ENCODE measurements at places on chromosomes 7 and 10.

DNA sequence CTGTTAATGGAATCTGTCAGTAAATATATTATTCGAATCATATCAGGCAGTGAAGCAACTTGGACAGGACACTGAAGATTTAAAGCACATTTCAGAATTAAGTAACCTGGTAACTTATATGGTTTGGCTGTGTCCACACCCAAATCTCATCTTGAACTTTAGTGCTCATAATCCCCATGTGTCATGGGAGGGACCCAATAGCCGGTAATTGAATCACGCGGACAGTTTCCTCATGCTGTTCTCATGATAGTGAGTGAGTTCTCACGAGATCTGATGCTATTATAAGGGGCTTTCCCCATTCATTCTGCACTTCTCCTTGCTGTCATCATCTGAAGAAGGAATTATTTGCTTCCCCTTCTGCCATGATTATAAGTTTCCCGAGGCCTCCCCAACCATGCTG is 83.2 kb upstream of the COL1A2 start:
- DNase-seq, result no peak

DNA sequence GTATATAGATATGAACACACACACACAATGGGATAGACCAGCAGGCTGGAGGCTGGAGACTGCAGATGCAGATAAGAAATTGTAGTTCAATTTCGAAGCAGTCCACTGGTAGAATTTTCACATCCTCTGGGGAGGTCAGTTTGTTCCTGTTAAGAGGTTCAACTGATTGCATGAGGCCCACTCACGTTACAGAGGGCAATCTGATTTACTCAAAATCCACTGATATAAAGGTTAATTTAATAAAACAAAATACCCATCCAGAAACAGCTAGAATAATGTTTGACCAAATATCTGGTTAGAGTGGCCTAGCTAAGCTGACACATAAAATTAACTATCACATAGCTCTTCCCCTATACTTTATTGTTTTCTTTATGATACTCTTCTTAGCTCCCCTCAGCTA is 162.9 kb upstream of the SMIM30 start:
- DNase-seq, result no peak

GRCh38 chr7:72182036-72182435 is 230.1 kb downstream of the CALN1 start:
- DNase-seq, result no peak

DNA sequence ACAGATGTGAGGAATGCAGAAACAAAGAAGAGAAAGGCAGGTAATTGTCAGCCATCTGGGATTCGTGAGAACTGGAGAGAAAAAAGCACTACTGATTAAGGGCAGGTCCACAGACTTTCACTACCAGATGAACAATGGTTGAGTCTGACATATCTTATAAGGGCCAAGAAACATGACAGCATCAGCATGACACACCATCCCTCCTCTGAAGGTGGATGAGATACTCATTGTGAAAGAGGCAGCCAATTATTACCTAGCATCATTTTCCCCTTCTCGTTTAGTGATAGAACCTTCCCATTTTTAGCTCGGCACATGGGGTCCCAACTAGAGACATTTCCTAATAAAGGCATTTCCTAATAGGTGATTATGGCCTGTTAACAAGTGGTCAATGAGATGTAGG is 19.2 kb upstream of the MET start:
- DNase-seq, result no peak

GRCh38 chr7:143042159-143042789 is 9.9 kb upstream of the OR6V1 start:
- no peak for DNase-seq

- DNase-seq, result no peak
Measured at GRCh38 chr10:19426034-19426433, 377.4 kb downstream of the MALRD1 start.

DNA sequence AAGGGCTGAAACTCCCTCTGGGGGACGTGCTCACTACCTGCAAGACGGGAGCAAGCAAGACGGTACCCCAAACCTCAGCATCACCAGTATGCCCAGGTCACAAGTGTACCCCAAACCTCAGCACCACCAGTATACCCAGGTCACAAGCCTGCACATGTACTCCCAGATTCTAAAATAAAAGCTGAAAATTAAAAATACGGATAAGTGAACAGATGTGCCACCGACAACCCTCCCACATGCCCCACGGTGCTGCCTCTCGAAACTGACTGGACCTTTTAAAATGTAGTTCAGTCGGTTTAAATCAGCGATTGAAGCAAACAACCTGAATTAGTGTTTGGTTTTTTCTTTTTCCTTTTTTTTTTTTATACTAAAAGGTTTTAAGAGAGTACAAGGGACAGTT is 566.5 kb downstream of the DNAJB6 start:
- DNase-seq, result no peak

DNA sequence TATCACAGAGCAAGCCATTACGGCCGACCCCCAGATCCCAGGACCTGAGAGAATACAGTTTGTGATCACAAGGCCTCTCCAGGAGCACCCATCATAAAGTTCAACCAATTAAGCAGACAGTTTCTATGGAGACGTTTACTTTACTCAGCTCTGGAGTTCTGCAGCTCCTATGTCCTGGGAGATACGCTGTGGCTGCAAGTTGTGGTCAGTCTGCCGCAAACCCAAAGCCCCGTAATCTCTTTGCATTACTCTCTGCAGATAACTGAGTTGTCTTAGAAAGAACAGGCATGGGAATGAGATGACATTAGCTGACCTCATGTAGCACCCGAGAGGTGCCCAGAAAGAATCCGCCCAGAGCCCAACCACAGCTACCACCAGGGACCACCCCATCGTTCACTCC is 305.1 kb downstream of the FGFR2 start:
- DNase-seq, result no peak

- DNase-seq, result no peak
Measured at GRCh38 chr10:121994429-121994941, 5.5 kb downstream of the TACC2 start.

DNA sequence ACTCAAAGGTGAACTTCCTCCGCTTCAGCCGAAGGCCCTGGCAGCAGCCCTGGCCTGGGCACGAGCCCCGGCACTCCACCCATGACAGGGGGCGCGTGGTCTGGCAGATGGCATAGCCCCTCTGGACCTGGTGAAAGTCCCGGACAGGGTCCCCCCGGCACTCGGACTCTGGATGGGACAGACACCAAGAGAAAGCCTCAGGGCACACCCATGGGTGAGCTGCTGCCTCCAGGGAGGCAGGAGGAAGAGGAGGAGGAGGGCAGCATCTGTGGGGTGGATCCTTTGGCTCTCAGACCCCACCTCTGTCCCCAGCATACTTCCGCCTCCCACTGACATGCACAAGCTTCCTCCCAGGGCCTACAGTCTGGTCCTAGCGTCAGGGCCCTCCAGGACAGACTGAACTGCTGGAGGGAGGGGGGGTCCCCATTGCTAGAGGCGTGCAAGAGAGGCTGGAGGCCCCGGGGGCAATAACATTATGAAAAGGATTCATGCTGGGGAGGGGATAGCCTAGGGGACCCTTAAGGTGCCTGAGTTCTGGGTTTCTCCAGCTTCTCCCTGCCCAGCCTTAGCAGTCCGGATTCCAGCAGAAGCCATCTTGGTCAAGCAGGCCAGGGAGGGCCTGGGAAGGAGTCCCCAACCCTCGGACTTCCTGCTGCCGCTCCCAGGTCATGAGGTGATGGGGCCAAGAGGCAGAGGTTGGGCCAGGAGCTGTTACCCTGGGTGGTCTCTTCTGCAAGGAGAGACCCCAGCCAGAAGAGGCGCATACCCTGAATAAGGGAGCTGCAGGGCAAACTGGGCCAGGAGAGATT is 169.3 kb downstream of the LCOR start:
- no peak for DNase-seq

DNA sequence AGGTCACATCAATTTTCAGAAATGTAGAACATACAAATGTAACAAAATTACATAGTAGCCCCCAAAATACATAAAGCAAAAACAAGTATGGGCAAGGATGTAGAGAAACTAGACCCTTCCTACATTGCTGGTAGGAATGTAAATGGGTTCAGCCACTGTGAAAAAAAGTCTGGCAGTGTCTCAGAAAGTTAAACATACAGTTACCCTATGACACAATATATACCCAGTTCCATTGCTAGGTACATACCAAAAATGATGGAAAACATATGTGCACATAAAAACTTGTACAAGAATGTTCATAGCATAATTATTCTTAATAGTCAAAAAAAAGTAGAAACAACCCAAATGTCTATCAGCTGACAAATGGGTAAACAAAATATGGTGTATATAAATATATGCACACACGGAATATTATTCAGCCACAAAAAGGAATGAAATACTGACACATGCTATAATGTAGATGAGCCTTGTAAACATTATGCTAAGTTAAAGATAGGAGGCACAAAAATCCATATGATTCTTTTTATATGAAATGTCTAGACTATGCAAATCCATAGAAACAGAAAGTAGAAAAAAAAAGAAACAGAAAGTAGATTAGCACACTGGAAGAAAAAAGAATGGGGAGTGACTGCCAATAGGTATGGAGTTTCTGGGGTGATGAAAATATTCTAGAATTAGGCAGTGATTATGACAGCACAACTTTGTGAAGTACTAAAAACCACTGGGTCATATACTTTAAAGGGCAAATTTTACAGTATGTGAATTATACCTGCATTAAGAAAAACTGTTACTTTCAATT is 13.5 kb downstream of the HERPUD2 start:
- DNase-seq, result no peak

DNA sequence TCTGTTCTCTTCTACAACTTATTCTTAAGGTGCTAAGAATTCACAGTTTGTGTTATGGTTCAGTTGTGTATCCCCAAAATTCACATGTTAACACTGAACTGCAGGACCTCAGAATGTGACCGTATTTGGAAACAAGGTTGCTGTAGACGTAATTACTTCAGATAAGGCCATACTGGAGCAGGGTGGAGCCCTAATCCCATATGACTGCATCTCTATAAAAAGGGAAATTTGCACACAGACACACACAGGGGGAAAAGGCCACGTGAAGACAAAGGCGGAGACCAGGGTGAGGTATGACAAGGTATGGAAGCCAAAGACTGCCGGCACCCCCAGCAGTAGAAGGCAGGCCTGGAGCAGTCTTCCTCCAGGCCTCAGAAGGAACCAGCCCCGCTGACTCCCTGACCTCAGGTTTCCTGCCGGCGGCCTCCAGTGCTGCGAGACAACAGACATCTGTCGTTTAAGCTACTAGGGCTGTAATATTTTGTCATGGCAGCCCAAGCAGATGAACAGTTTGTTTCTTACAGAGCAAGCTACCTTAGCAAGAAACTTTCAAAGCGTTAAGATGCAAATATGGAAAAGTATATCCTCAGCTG is 98.7 kb downstream of the PROSER2 start:
- no peak for DNase-seq

DNA sequence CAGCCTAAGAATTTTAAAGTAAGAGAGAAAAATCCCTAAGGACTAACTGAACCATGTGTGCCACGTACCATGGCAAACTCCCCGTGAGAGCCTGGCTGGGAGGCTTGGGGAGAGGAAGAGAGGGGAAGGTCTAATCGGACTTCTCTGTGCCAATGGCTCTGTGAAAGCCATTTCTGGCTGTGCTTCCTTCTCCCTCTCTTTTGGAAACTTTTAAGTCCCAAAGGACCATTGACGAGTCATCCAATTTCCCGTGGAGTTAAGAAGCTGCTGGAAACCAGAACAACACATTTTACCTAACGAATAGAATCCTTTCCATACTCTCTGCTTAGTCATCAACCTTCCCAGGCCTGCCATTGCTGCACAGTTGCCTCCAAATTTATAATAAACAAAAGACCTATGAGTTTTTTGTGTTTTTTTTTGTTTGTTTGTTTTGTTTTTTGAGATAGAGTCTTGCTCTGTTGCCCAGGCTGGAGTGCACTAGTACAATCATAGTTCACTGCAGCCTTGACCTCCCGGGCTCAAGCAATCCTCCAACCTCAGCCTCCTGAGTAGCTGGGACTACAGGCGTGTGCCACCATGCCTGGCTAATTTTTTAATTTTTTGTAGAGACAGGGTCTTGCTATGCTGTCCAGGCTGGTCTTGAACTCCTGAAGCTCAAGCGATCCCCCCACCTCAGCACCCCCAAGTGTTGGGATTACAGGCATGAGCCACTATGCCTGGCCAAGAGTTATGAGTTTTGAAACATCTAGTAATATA is 13.2 kb downstream of the LAMB1 start:
- DNase-seq, result no peak
